Vagina (tissue), 2 donors: ENCODE measurements at places on chromosomes 7 and 10. TPM values are rescaled to one million over a fixed set of nuclear protein-coding genes. Genes with fewer than 3 reads are reported as not detected.

DNA sequence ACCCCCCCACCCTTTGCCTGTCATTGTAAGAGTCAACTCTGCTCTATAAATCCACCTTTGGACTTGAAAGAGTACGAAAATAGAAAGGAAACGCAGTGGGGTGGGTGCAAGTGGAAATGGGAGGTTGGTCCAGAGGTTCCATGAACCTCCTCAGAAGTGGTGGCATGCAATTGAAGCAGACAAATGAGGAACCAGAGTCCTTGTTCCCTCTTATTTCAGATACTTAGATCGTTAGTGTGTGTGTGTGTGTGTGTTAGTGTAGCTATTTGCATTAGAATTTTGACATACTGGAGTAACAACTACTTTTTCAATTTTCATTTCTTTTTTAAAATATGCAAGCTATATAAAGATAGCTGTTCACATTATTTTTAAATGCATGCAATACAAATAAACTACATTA, 18.1 kb upstream of the TFAM start:
- H3K4me1 ChIP-seq: no peaks in the 10 kb centered on the region
- H3K36me3 ChIP-seq: peaks cover 10% of the 10 kb centered on the region
- no peak for DNase-seq
- no peak overlapping the region for H3K27ac ChIP-seq

DNA sequence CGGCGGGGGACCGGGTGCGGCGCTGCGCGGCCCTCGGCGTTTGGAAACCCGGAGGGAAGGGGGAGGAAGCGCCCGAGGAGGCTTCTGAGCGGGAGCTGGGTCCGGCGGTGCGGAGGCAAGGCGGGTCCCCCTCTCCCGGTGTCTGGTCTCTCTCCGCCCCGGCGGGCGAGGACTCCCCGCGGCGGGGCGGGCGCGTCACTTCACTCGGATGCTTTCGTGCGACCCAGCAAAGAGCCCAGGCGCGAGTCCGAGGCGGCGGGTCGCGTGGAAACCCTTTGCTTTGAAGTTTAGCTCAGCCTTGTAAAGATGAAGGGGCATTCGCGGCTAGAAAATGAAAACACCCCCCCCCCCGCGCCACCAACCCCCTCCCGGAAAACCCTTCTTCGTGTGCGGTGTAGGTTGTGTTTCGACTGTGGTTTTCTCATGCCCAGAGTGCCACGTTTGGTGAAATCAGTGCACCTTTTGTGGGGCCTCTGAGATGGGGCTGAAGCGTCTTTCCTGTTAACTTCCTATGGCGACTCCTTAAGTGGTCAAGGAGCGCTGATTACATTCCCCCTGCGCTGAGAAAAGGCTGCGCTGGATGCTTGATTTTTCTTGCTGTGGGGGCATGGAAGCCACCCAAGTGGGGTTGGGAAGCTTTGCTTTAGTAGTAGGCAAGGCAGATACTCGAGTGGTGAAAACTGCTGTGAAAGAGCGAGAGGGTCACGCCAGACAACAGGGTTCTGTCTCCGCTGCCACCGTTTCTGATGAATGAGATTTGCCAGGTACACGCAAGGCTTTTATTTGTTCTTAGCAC, 876 bp downstream of the GNAI1 start:
- peak overlapping the region; percentile 97 for H3K27ac ChIP-seq
- H3K4me3 ChIP-seq: peak overlapping the region; percentile 68
- no peak for DNase-seq
- H3K4me1 ChIP-seq: peaks cover 36% of the 10 kb centered on the region

GRCh38 chr10:72027498-72027897, 60.9 kb downstream of the SPOCK2 start:
- DNase-seq: no peak
- H3K36me3 ChIP-seq: no peaks in the 10 kb centered on the region
- no peaks in the 10 kb centered on the region for H3K27me3 ChIP-seq
- H3K4me3 ChIP-seq: no peak overlapping the region
- H3K27ac ChIP-seq: no peak overlapping the region
- peaks cover 20% of the 10 kb centered on the region for H3K4me1 ChIP-seq

The CHN2 gene
- total RNA-seq: 11.0 TPM

GRCh38 chr10:18713077-18713476, 53.8 kb downstream of the ARL5B start:
- no peak overlapping the region for H3K27ac ChIP-seq
- H3K27me3 ChIP-seq: no peaks in the 10 kb centered on the region
- H3K36me3 ChIP-seq: no peaks in the 10 kb centered on the region
- peaks cover 8% of the 10 kb centered on the region for H3K4me1 ChIP-seq
- H3K4me3 ChIP-seq: no peak overlapping the region

- H3K4me3 ChIP-seq: no peak overlapping the region
- H3K27me3 ChIP-seq: no peaks in the 10 kb centered on the region
- DNase-seq: no peak
- H3K36me3 ChIP-seq: no peaks in the 10 kb centered on the region
- no peaks in the 10 kb centered on the region for H3K4me1 ChIP-seq
- H3K27ac ChIP-seq: no peak overlapping the region
Measured at GRCh38 chr10:58473976-58474375, 38.7 kb upstream of the BICC1 start.

The TAS2R4 gene
- 1.5 TPM for total RNA-seq

The STAG3 gene
- total RNA-seq: not detected

DNA sequence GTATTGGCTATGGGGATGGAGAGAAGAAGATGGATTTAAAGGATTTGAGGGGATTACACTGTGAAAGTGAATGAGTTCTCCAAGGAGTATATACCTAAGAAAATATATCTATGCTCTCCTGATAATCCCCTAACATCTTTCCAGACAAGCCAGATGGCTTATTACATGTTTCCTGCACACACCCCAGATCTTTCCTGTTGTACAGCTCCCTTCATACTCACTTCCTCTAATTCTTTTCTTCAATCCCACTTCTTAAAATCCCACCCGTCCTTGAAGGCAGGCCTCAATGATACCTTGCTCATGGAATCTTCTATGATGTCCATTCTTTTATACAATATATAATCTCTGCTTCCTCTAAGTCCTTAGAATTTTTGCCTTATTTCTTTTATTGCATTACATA, 317.2 kb upstream of the DGKB start:
- no peaks in the 10 kb centered on the region for H3K27me3 ChIP-seq
- H3K36me3 ChIP-seq: no peaks in the 10 kb centered on the region
- no peaks in the 10 kb centered on the region for H3K4me1 ChIP-seq
- no peak overlapping the region for H3K4me3 ChIP-seq
- no peak overlapping the region for H3K27ac ChIP-seq

- no peaks in the 10 kb centered on the region for H3K4me1 ChIP-seq
- no peak for DNase-seq
- H3K27me3 ChIP-seq: no peaks in the 10 kb centered on the region
- H3K36me3 ChIP-seq: no peaks in the 10 kb centered on the region
- no peak overlapping the region for H3K4me3 ChIP-seq
- H3K27ac ChIP-seq: no peak overlapping the region
Measured at GRCh38 chr7:79673969-79674368, 220.5 kb upstream of the MAGI2 start.

The CDNF gene
- 7.4 TPM for total RNA-seq

- H3K4me3 ChIP-seq: no peak overlapping the region
- H3K36me3 ChIP-seq: no peaks in the 10 kb centered on the region
- peaks cover 4% of the 10 kb centered on the region for H3K4me1 ChIP-seq
- H3K27me3 ChIP-seq: no peaks in the 10 kb centered on the region
Measured at GRCh38 chr7:129657363-129657762, 45.8 kb downstream of the NRF1 start.

The ZNF394 gene
- total RNA-seq: 36.1 TPM

The CSGALNACT2 gene
- 21.9 TPM for total RNA-seq

The ARHGAP22 gene
- 3.2 TPM for total RNA-seq

- no peak for DNase-seq
- no peaks in the 10 kb centered on the region for H3K4me1 ChIP-seq
- H3K27me3 ChIP-seq: no peaks in the 10 kb centered on the region
- no peak overlapping the region for H3K27ac ChIP-seq
Measured at GRCh38 chr10:81093056-81093455, 555.4 kb downstream of the SH2D4B start.

The ASAH2B gene
- 0.74 TPM for total RNA-seq

DNA sequence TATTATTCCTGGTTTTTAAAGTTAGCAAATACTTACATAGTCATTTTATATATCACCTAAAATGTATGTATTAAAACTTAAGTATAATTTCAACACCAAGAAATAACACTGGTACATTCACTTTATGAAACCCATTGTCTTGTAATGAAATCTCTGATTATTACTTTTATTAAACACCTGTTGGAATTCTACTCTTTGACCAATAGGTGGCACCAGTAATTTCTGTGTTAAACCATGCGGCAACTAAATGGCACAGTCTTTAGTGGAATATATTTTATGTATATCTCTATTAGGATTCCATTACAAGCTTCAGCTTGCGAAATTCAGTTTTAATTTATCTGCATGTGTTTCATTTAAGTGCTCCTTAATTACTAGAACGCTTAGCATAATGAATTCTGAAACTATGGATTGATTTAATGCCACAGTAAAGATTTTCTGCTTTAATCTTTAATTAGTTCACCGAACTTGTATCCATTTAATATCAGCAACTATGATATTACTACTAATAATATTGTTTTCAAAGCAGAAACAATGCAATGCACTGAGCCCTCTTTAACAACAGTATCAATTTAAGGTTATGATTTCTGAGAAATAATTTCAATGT, 181.3 kb downstream of the MAGI2 start:
- no peak overlapping the region for H3K27ac ChIP-seq
- H3K4me3 ChIP-seq: no peak overlapping the region
- no peak for DNase-seq
- H3K4me1 ChIP-seq: no peaks in the 10 kb centered on the region
- no peaks in the 10 kb centered on the region for H3K36me3 ChIP-seq

DNA sequence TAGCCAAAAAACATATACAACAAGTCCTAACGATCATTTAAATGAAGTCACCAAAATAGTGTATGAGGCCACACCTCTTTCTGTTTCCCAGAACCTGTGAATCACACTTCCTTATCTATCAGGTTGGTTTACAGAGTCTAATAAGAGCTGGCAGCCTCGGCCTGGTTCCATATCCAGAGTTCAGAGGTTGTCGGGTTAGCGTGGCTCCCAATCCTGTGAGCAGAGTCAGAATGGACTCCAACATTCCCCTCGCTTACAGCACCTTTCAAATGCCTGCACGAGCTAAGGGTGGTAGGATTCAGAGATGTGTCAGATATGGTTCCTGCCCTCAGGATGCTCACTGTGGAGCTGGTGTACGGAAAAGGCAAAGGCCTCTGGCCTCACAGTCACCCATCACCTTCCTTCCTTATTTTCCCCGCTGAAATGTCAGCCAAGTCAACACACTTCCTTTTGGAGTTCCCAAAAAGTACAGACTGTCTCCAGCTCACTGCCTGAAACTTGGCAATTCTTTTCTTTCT, 6.0 kb downstream of the IL15RA start:
- no peak for DNase-seq
- H3K27me3 ChIP-seq: no peaks in the 10 kb centered on the region
- H3K27ac ChIP-seq: peak overlapping the region; percentile 69
- peaks cover 42% of the 10 kb centered on the region for H3K4me1 ChIP-seq
- H3K36me3 ChIP-seq: no peaks in the 10 kb centered on the region
- no peak overlapping the region for H3K4me3 ChIP-seq

The PLAC9 gene
- total RNA-seq: 61.4 TPM

The DNAAF5 gene
- 29.7 TPM for total RNA-seq

GRCh38 chr7:74199551-74200355, 10.1 kb upstream of the LAT2 start:
- H3K4me3 ChIP-seq: no peak overlapping the region
- H3K27me3 ChIP-seq: no peaks in the 10 kb centered on the region
- H3K36me3 ChIP-seq: no peaks in the 10 kb centered on the region
- no peaks in the 10 kb centered on the region for H3K4me1 ChIP-seq
- DNase-seq: no peak

- no peak for DNase-seq
- H3K27me3 ChIP-seq: no peaks in the 10 kb centered on the region
- peaks cover 51% of the 10 kb centered on the region for H3K36me3 ChIP-seq
- H3K4me1 ChIP-seq: no peaks in the 10 kb centered on the region
- no peak overlapping the region for H3K27ac ChIP-seq
- H3K4me3 ChIP-seq: no peak overlapping the region
Measured at GRCh38 chr10:31507427-31507826, 188.4 kb downstream of the ZEB1 start.

The SLC39A12 gene
- total RNA-seq: not detected

GRCh38 chr7:99740573-99741440, 5.8 kb upstream of the CYP3A7 start:
- no peak for DNase-seq
- no peak overlapping the region for H3K27ac ChIP-seq
- no peak overlapping the region for H3K4me3 ChIP-seq
- no peaks in the 10 kb centered on the region for H3K27me3 ChIP-seq
- no peaks in the 10 kb centered on the region for H3K36me3 ChIP-seq

The CELF2 gene
- 54.3 TPM for total RNA-seq

DNA sequence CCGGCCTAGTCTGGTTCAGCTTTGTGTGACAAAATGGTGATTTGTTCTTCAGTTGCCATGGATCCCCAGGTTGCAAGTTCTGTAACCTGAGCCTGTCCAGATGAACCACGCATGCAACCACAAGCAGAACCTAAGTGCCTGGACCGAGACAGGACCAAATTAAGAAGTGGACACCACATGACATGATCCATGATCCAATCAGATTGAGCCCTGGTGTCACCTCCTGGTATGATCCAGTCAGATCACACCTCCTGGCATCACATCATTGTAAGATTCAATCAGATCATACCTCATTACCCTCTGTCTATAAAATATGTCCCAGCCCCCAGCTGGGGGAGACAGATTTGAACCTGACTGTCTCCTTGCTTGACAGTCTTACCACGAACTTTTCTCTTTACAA, 70.0 kb downstream of the MALSU1 start:
- H3K4me3 ChIP-seq: no peak overlapping the region
- H3K27ac ChIP-seq: no peak overlapping the region
- DNase-seq: no peak
- H3K36me3 ChIP-seq: no peaks in the 10 kb centered on the region
- H3K4me1 ChIP-seq: no peaks in the 10 kb centered on the region

- no peaks in the 10 kb centered on the region for H3K36me3 ChIP-seq
- no peak overlapping the region for H3K27ac ChIP-seq
- no peak for DNase-seq
- H3K4me1 ChIP-seq: no peaks in the 10 kb centered on the region
- no peaks in the 10 kb centered on the region for H3K27me3 ChIP-seq
- no peak overlapping the region for H3K4me3 ChIP-seq
Measured at GRCh38 chr10:67788028-67788886, 49.7 kb downstream of the DNAJC12 start.

GRCh38 chr10:44640429-44640828, 255.5 kb upstream of the CXCL12 start:
- H3K4me3 ChIP-seq: no peak overlapping the region
- no peaks in the 10 kb centered on the region for H3K36me3 ChIP-seq
- H3K27me3 ChIP-seq: no peaks in the 10 kb centered on the region
- DNase-seq: no peak
- H3K27ac ChIP-seq: no peak overlapping the region
- no peaks in the 10 kb centered on the region for H3K4me1 ChIP-seq

DNA sequence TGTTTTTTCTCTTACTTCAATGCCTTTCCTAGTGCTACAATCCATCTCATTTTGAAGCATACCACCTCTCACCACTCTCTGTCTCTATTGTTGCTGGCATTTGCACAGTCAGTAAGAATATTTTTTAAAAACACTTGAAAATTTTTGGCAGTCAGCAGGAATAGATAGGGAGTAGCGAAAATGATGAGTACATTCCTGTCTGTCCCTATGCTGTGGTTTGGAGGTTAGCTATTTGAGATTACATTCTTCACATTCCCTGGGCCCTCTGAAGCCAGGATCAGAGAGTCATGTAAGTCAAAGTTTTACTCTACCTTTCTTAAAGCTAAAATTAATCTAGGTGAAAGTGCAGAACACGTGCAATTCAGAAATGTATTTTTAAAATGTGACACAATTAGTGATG, 53.0 kb upstream of the MAGI2 start:
- no peak for DNase-seq
- no peaks in the 10 kb centered on the region for H3K27me3 ChIP-seq
- no peaks in the 10 kb centered on the region for H3K4me1 ChIP-seq
